Upper lobe of right lung (tissue), 1 donor: ENCODE measurements at places on chromosomes 11 and 22. TPM values are rescaled to one million over a fixed set of nuclear protein-coding genes. Genes with fewer than 3 reads are reported as not detected.

DNA sequence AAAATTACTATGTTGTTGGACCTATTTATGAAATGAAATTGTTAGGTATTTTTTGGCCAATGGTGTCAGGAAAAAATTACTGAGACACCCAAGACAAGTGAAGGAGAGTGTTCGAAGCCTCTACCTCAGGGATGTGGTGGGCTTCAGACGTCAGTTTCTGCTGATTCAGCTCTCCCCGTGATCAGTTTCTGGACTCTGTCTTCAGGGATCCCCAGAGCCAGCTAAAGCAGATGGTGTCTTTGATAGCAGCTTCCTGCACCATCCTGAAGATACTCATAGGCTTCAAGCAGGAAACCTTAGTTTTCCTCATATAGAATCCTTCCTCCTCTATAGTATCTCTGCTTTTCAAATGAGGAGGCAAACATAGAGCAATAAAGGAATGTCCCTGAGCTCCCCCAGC lies 7.4 kb downstream of the CD248 start:
- peaks cover 7% of the 10 kb centered on the region for H3K4me1 ChIP-seq
- H3K36me3 ChIP-seq, result no peaks in the 10 kb centered on the region
- no peak overlapping the region for H3K4me3 ChIP-seq
- DNase-seq, result no peak
- no peaks in the 10 kb centered on the region for H3K27me3 ChIP-seq
- no peak overlapping the region for H3K27ac ChIP-seq

DNA sequence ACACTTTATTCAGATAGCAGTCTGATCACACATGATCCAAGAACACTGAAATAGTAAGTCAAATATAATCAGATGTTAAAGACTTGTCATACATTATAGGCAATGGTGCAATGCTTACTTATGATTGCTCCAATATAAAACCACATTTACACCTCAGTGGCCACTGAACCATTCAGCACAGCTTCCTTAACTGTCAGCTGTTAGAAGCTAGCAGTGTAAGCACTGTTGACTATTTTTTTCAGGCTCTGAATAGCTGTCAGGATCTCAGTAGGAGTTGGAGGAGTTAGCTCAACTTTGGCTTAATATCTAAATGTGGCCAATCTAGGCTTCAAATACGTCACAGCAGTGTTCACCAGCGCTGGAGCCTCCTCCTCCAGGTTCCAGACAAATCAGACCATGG lies 36.6 kb downstream of the METTL15 start:
- H3K27ac ChIP-seq, result no peak overlapping the region
- no peaks in the 10 kb centered on the region for H3K36me3 ChIP-seq
- H3K27me3 ChIP-seq, result no peaks in the 10 kb centered on the region
- DNase-seq, result no peak
- H3K4me3 ChIP-seq, result no peak overlapping the region

DNA sequence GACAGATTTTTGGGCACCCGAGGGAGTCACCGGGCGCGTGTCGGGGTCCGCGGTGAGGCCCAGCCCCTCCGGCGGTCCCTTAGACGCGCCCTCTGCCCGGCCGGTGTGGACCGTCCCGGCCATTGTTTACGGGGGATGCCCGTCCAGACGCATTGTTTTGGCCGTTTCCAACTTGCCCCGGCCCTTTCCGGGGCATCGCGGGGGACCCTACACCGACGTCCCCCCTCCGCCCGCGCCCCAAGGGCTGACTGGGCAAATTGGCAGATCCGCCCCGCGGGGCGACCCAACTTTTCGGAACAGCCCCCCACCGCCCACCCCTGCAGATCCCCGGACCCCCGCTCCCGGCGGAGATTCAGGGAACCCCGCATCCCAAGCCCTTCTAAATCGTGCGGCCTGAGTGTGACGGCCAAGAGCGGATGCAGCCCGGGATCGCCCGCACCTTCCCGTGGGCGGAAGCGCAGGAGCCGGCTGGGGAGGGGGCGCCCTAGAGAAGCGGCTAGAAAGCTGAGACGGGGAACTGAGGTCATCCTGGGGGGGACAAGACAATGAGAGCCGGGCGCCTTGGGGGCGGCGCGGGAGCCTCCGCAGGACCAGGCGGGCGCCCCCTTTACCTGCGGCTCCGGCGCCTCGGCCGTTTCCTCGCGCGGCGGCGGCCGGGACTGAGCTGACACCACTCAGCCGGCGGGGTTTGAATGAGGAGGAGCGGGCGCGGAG lies 17.1 kb upstream of the CCT8L2 start:
- peak overlapping the region; percentile 21 for H3K4me3 ChIP-seq
- peaks cover 14% of the 10 kb centered on the region for H3K27me3 ChIP-seq
- no peaks in the 10 kb centered on the region for H3K36me3 ChIP-seq
- H3K27ac ChIP-seq, result no peak overlapping the region

GRCh38 chr11:84747871-84748270 lies 879.3 kb downstream of the DLG2 start:
- no peak for DNase-seq
- no peaks in the 10 kb centered on the region for H3K36me3 ChIP-seq
- H3K27ac ChIP-seq, result no peak overlapping the region
- H3K4me3 ChIP-seq, result no peak overlapping the region
- no peaks in the 10 kb centered on the region for H3K27me3 ChIP-seq

DNA sequence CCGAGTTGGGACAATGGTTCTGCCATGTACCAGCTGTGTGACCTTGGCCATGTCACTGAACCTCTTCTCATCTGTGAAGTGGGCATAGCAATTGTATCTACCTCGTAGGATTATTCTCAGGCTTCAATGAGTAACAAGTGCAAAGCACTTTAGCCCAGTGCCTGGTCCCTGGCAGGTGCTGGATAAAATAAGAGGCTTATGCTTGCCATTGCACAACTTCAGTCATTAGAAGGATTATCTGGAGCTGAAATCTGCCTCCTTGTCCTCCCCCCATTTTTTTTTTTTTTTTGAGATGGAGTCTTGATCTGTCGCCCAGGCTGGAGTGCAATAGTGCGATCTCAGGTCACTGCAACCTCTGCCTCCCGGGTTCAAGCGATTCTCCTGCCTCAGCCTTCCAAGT lies 7.2 kb downstream of the SMTNL1 start:
- no peak overlapping the region for H3K4me3 ChIP-seq
- H3K27ac ChIP-seq, result no peak overlapping the region
- H3K27me3 ChIP-seq, result no peaks in the 10 kb centered on the region
- peaks cover 11% of the 10 kb centered on the region for H3K36me3 ChIP-seq
- no peaks in the 10 kb centered on the region for H3K4me1 ChIP-seq
- no peak for DNase-seq

The SLCO2B1 gene
- total RNA-seq, result 204 TPM

The RAPSN gene
- total RNA-seq, result 0.64 TPM

DNA sequence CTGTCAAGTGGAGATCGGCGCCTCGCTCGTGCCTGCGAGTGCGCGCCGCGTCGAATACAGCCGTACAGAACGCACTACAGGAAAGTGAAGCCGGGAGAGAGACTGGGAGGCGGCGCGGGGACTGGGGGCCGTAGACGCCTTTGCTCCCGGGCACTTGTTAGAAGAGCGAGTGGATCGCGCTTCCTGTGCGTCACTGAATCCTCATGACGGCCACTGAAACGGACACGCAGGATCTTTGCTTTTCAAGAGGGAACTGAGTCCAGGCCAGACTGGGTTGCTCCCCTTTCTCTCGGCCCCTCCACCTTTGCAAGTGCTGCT lies 314 bp downstream of the RIC8A start:
- peaks cover 35% of the 10 kb centered on the region for H3K4me1 ChIP-seq
- H3K36me3 ChIP-seq, result peaks cover 58% of the 10 kb centered on the region
- H3K27ac ChIP-seq, result peak overlapping the region; percentile 99

GRCh38 chr11:132200353-132200936 lies 830.0 kb downstream of the NTM start:
- no peak overlapping the region for H3K4me3 ChIP-seq
- H3K27me3 ChIP-seq, result no peaks in the 10 kb centered on the region
- no peak overlapping the region for H3K27ac ChIP-seq
- H3K36me3 ChIP-seq, result no peaks in the 10 kb centered on the region

DNA sequence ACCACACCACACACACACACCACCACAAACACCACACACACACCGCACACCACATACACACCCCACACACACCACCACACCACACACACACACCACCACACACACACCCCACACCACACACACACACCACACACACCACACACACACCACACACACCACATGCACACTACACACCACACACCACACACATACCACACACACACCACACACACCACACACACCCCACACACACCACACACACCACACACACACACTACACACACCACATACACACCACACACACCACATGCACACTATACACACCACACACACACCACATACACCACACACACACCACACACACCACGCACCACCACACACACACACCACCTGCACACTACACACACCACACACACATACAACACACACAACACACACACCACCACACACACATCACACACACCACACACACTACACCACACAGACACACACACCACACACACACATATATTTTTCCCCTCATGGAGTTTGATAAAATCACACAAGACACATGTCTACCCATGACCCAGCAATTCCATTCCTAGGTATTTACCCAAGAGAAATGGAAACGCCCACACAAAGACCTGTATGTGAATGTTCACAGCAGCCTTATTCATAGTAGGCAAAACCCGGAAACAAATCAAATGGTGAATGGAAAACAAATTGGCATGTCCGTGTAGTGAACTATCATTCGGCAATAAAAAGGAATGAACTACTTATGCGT lies 14.3 kb downstream of the CD5 start:
- no peak for DNase-seq
- H3K4me1 ChIP-seq, result peaks cover 3% of the 10 kb centered on the region
